ENCODE measurements at places on chromosomes 7 and 10. TPM values are rescaled to one million over a fixed set of nuclear protein-coding genes. Genes with fewer than 3 reads are reported as not detected.

DNA sequence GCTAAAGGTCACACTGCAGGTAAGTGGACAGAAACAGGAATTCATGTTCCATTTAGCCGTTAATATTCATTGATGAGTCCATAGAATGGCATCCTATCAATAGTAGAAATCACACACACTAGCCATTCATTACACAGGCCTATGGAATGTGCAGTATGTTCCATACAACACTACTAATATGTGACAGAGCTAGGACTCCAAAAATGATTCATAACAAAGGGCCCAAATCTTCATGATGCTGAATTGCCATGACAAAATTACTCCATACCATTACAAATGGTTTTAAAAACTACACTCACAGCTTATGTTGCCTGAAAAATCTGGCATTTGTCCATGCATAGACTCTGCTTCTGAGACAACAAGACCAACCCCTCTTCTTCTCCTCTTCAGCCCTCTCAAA, 549.1 kb downstream of the XPNPEP1 start:
- DNase-seq, result no peak
- H3K4me1 ChIP-seq, result no peaks in the 10 kb centered on the region
- no peaks in the 10 kb centered on the region for H3K27me3 ChIP-seq
- H3K4me3 ChIP-seq, result no peak overlapping the region
- no peak overlapping the region for H3K27ac ChIP-seq

SNX10 gene
- 3.6 TPM for total RNA-seq

DNA sequence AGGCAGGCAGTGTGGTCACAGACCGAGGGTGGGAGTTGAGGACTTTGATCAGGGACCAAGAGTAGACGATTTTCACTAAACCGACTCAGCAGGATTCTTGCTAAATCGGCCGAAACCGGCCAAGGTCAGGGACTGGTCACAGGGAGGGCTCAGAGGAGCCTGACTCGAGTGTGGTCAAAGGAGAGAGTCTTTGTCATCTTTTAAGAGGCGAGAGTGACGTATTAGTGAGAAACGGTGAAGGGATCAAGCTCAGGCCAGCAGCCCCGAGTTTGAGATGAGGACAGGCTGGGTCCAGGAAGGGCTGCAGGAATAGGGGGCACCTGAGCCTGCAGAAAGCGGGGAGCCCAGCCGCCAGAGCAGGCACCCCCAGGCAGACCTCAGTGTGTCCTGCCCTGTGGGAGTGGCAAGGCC, 41.6 kb upstream of the FAM20C start:
- no peaks in the 10 kb centered on the region for H3K27me3 ChIP-seq
- H3K4me3 ChIP-seq, result no peak overlapping the region
- peaks cover 30% of the 10 kb centered on the region for H3K4me1 ChIP-seq
- H3K27ac ChIP-seq, result peak overlapping the region; percentile 95
- DNase-seq, result no peak

DNA sequence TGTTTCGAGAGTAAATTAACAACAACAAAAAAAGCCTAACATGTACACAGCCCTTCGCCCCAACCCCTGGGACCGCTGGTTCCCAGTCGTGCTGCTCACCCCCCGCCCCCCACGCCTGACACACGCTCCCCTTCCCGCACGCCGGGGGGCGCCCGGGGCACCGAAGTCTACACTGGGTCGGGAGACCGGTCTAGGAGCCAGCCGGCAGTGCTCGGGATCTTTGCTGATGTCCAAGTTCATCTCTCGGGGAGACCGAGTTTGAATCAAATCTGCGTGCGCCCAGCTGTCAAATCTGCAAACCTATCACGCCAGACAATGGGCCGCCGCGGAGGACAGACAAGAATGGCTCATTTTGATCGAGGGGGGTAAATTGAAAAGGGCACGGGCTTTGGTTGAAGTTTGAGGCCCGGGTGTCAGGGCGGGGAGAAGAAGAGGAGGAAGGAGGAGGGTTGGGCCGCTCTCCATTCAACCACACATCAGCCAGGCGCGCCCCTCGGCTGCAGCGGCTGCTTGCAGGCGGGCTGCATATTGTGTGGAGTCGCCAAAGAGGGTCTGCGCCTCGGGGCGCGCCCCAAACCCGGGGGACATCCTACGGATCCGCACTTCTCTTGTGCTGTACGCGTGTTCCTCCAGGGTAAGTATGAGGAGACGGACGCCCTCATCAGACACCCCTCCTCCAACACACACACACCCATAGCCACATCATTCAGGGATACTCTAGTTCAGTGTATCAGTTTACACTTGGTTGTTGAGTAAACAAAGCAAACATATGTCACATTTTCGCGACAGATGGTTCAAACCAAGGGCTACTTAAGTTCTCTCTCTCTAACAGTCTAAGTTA, 1.3 kb upstream of the GFRA1 start:
- H3K4me1 ChIP-seq, result peaks cover 44% of the 10 kb centered on the region
- H3K27me3 ChIP-seq, result peaks cover 81% of the 10 kb centered on the region
- H3K4me3 ChIP-seq, result peak overlapping the region; percentile 65
- H3K27ac ChIP-seq, result peak overlapping the region; percentile 78
- DNase-seq, result no peak

RBP3 gene
- not detected for total RNA-seq

SLC26A4 gene
- total RNA-seq, result 0.19 TPM

DNA sequence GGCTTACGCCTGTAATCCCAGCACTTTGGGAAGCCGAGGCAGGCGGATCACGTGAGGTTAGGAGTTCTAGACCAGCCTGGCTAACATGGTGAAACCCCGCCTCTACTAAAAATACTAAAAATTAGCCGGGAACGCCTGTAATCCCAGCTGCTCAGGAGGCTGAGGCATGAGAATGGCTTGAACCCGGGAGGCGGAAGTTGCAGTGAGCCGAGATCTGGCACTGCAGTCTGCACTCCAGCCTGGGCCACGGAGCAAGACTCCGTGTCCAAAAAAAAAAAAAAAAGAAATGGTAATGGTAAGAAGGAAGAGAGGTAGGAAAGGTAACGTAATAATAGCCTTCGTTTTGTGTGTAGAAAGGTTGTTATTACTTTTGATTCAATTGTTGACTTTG, 1.2 kb downstream of the HSPA14 start:
- no peaks in the 10 kb centered on the region for H3K27me3 ChIP-seq
- no peak for DNase-seq
- H3K27ac ChIP-seq, result peak overlapping the region; percentile 96
- H3K4me3 ChIP-seq, result peak overlapping the region; percentile 99
- H3K4me1 ChIP-seq, result peaks cover 15% of the 10 kb centered on the region

DNA sequence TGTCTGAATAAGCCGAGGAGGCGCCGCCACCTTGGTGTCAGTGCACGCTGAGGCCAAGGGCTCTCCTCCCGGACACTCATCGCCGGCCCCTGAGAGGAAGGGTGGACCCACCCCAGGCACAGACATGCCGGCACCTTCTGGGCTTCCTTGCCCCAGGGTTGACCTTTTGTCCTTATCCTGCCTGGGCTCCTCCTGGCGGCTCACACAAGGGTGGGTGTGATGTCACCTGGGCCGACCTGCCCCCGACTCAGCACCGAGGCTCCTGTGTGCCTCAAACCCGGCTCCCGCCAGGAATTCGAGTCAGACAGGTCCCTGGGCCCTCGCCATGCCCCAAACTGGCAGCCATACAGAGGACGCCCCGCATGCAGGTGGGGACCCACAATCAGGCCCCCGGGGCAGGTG, 17.7 kb upstream of the CFAP46 start:
- H3K27me3 ChIP-seq, result no peaks in the 10 kb centered on the region
- H3K4me1 ChIP-seq, result peaks cover 46% of the 10 kb centered on the region
- no peak overlapping the region for H3K4me3 ChIP-seq
- H3K27ac ChIP-seq, result peak overlapping the region; percentile 17
- H3K36me3 ChIP-seq, result no peaks in the 10 kb centered on the region

DNA sequence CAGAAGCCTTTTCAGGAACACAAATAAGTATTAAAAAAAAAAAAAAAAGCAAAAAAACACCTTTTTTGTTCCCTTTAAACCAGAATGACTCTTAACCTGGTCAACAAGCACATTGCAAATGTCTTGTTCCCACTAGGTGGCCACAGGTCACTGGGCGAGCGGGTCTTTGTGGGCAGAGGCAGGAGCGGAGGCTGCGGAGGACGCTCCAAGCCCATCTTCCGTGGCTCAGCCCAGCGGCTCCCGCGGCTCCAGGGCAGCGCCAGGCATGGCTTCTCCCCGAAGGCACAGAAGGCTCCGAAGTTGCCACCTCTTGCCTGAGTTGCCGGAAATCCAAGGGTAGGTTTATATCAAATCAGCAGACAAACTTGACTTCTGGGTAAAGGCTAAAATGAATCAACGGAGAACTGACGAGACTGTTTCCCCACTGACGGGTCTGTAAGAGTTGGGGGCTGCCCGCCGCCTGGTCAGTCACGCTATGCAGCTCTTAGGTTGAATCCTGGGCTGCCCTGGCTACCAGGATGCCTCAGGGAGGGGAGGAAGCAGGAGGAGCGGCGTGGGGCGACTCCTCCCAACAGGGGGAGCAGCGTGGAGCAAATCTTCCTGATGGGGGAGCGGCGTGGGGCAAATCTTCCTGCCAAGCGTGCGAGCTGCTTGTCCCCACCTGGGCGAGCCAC, 144.5 kb downstream of the PTPRN2 start:
- no peaks in the 10 kb centered on the region for H3K36me3 ChIP-seq
- peaks cover 16% of the 10 kb centered on the region for H3K27me3 ChIP-seq
- no peak overlapping the region for H3K27ac ChIP-seq
- no peak overlapping the region for H3K4me3 ChIP-seq

MEOX2 gene
- 2.5 TPM for total RNA-seq

GRCh38 chr7:81211204-81211933, 292.5 kb upstream of the SEMA3C start:
- no peak overlapping the region for H3K4me3 ChIP-seq
- H3K27ac ChIP-seq, result no peak overlapping the region
- no peaks in the 10 kb centered on the region for H3K4me1 ChIP-seq
- no peak for DNase-seq
- H3K27me3 ChIP-seq, result no peaks in the 10 kb centered on the region

CYP2E1 gene
- total RNA-seq, result 7.8 TPM

SPDYE2B gene
- not detected for total RNA-seq

GRCh38 chr7:50418086-50418515, 32.0 kb downstream of the FIGNL1 start:
- peaks cover 5% of the 10 kb centered on the region for H3K4me1 ChIP-seq
- H3K27me3 ChIP-seq, result no peaks in the 10 kb centered on the region
- no peak overlapping the region for H3K27ac ChIP-seq
- peak; percentile 12 for DNase-seq

FAM241B gene
- not detected for total RNA-seq

DNA sequence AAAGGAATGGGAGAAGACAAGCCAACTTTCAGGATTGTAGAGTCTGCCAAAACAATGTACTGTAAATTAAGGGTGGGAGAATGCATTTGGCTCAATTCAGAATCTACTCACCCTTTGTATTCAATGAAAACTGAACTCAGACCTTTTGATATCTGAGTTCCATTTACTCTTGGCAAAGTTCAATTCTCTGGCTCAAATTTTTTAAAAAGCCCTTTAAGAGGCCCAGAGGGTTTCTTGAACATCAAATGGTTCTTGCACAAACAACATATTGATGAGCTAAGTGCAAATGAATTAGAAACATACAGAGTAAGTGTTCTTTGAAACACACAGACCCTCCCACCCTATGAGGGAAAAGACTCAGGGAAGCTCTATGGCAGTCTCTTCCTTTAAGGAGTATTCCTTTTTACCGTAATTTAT, 5.2 kb upstream of the XPNPEP1 start:
- no peaks in the 10 kb centered on the region for H3K36me3 ChIP-seq
- no peak overlapping the region for H3K27ac ChIP-seq
- no peaks in the 10 kb centered on the region for H3K27me3 ChIP-seq
- H3K4me3 ChIP-seq, result no peak overlapping the region
- peaks cover 11% of the 10 kb centered on the region for H3K4me1 ChIP-seq

FBH1 gene
- total RNA-seq, result 49.7 TPM

DNA sequence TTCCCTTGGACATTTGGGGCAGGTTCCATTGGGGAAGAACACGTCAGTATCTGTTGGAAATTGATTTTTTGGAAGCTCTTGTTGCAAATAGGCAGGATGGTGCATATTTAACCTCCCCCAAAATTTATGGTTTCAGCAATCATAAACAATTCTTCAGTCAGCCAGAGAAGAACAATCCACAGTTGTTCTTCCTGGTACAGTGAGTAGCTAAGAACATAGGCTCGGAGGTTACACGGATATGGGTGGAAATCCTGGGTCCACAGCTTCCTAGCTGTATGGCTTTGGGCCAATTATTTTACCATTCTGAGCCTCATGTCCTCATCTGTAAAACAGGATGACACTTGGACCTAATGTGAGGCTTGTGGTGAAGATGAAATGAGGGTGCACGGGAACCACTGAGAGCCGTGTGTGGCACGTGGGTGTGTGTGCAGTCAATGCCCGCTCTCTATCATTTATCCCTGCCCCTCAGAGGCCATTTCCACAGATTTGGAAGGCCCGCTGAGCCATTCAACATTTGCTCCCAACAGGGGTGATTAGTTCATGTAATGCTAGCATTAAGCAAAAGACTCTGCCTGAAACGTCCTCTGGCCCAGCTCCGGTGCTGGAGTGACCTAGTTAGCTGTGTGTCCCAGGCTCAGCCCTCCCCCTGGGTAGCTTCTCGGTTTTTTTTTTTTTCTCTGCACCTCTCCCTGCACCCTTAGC, 9.7 kb downstream of the CAMK1D start:
- H3K4me3 ChIP-seq, result no peak overlapping the region
- no peak for DNase-seq

PAX4 gene
- not detected for total RNA-seq

- peaks cover 66% of the 10 kb centered on the region for H3K36me3 ChIP-seq
- no peak overlapping the region for H3K27ac ChIP-seq
- no peaks in the 10 kb centered on the region for H3K27me3 ChIP-seq
- DNase-seq, result no peak
- peaks cover 45% of the 10 kb centered on the region for H3K4me1 ChIP-seq
- no peak overlapping the region for H3K4me3 ChIP-seq
These were observed 5.8 kb downstream of the TBRG4 start for GRCh38 chr7:45105588-45106188.

GRCh38 chr7:157851501-157852067, 514.8 kb downstream of the DNAJB6 start:
- H3K27ac ChIP-seq, result peak overlapping the region; percentile 31
- H3K4me1 ChIP-seq, result peaks cover 12% of the 10 kb centered on the region
- H3K36me3 ChIP-seq, result no peaks in the 10 kb centered on the region

FASTK gene
- total RNA-seq, result 76.9 TPM

DNA sequence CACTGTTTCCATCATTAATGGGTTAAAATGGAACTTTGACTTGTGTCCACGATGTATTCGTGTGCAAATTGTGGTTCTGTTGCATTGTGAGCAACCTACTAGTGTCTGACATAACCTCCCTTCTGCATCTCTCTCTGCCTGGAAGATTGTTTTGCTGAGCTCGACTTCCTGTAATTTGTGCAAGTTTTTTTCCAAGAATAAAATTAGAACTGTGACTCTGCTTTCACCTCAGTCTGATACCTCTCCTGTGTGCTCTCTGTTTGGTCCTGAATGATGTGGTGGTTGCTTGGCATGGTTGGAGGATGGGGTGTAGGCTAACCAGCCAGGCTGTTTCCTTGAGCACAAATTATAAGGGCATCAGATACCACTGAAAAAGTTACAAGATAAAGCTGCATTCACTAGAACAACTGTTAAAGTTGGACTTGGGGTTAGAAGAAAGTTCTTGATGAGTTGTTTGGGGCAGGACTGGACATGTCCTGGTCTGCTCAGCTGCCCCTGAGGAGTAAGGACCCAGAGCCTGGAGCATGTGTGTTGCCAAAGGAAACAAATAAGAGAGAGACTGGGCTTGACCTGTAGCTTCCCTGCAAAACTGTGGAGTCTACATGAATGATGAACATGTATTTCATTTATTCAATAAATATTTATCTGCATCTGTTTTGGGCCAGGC, 1.9 kb upstream of the VOPP1 start:
- no peak overlapping the region for H3K4me3 ChIP-seq
- DNase-seq, result no peak
- no peaks in the 10 kb centered on the region for H3K27me3 ChIP-seq
